ENCODE measurements at places on chromosomes 1 and 21.

DNA sequence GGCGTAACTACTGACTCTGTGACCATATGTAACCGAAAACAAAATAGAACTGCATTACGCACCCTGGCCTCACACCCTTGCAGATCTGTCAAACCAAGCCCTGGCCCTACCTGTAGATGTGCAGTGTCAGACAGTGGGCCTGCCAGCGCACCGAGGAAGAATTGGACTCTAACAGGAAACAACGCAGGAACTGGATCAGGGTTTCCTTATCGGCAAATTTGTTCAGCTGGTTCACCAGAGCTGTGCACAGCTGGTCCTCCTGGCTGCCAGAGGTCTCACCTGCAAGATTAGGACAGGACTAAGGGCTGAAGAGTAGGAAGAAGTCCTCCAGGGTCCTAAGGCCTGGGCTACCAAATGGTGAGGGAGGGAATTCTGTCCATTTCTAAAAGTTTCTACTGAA is 90.0 kb downstream of the UBR4 start:
- DNase-seq = no peak

DNA sequence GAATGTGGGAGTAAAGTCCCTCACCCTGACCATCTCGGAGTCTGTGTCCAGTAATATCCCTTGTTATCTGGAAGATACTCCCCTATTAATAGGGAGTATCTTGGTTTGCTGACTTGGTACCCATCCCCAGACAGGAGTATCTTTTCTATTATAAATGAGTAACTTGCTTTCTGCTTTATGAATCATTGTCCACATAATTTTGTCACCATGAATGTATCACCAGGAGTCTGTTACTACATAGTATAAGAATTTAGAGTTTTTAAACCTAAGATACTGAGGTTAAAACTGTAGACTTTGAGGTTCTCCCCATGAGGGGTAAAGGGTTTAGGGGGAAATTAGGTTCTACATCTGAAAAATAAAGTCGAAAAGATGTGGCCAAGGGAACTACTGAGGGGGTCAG is 175.6 kb downstream of the FCRL5 start:
- no peak for DNase-seq

DNA sequence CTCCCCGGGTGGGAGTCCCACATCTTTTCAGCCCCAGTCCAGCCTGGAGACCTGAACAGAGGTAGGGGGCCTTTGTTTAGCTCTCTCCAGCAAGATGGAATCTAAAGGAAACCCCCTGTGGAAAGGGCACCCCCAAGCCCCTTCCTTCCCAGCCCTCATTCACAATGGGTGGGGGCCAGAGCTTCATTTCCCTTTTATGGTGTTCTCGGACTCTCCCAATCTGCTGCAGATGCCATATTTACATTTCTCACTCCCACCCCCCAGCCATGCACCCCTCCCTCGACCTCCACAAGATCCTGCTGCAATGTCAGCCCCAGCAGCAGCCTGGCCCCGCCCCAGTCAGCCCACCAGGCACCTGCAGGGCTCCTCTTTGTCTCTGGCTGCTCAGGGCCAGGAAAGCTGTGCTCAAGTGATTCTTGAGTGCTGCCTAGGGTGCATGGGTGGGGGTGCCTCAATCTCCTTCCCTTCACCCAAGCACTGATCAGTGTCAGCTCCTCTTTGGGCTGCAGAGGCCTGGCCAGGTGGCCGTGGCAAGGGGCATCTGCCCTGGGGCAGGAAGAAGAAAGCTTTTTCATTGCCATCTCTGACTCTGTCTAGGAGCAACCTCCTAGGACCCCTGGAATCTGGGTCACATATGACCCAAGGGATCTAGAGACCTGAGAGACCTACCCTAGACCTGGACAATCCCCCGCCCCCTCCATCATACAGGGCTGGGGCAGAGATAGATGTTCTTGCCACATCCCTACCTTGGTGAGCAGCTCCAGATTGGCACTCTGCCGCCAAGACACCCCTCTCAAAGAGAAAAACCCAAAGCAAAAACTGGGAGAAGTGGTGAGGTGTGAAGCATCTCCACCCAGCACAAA is 1.7 kb downstream of the KIF21B start:
- DNase-seq = no peak

GRCh38 chr1:175400766-175401165 is 208.2 kb upstream of the KIAA0040 start:
- DNase-seq = no peak

GRCh38 chr1:207841901-207842300 is 69.0 kb downstream of the CD34 start:
- DNase-seq = no peak

- peak; percentile 34 for DNase-seq
Measured at GRCh38 chr1:214500340-214501055, 50.9 kb downstream of the PTPN14 start.

DNA sequence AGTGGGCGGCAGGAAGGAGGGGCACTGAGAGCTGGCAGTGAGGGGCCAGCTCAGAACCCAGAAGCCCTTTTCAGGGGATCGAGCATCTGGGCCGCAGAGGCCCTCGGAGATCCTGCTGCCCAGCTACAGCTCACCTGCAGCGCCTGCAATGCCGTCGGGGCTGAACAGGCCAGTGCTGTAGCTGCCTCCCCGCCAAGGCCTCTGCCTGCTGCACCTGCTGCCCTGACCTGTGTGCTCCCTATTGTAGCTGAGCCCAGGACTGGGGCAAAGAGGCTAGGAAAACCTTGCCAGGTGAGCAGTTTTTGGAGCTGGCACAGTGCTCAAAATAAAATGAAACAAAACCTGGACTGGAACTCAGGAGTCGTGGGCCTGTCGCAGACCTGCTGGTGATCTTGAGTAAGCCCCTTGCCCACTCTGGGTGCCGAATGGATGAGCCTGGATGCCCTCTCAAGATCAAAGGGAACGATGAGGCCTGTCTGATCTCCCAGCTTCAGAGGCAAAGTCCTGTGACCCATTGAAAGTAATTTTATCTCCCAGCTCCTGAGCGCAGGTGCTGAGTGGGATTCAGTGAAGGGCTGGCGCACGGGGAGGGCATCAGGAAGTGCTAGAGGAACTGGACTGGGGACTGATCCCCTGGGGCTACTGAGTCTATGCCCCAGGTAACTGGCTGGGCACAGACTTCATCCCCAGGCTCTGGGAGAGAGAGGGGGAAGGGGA is 154.6 kb downstream of the FOXD2 start:
- DNase-seq = no peak

GRCh38 chr21:33247599-33247998 is 17.9 kb downstream of the IFNAR2 start:
- no peak for DNase-seq

- no peak for DNase-seq
Measured at GRCh38 chr1:118184739-118185083, 317 bp downstream of the SPAG17 start.

GRCh38 chr1:54460351-54460750 is 54.2 kb upstream of the SSBP3 start:
- no peak for DNase-seq

GRCh38 chr1:86499987-86500593 is 31.4 kb downstream of the CLCA1 start:
- DNase-seq = peak; percentile 23
